ENCODE measurements at places on chromosomes 4 and X.

DNA sequence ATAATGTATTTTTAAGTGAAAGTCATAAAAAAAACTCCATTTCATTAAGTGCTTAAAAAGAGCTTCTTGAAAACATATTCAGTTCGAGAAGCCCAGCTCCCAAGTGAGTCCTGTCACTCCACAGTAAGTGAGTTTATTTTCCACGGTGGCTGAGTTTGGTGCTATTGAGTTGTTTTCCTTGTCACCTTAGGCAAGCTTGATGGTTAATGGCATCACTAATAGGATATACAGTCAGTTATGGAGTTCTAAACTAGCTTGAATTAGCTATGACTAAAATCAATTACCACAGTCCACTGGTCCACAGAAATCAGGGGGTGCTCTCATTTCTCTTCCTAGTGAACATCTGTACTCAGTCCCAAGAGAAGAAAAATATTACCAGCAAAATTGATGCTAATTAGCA lies 1526.2 kb upstream of the IGFBP7 start:
- no peak overlapping the region for H3K4me3 ChIP-seq
- no peaks in the 10 kb centered on the region for H3K27me3 ChIP-seq
- H3K27ac ChIP-seq: no peak overlapping the region
- no peaks in the 10 kb centered on the region for H3K36me3 ChIP-seq

GRCh38 chrX:96685210-96686099 lies 813 bp downstream of the DIAPH2 start:
- H3K27me3 ChIP-seq: no peaks in the 10 kb centered on the region
- no peaks in the 10 kb centered on the region for H3K36me3 ChIP-seq
- H3K4me1 ChIP-seq: no peaks in the 10 kb centered on the region
- peak; percentile 3 for DNase-seq
- H3K27ac ChIP-seq: peak overlapping the region; percentile 67
- H3K4me3 ChIP-seq: peak overlapping the region; percentile 48

DNA sequence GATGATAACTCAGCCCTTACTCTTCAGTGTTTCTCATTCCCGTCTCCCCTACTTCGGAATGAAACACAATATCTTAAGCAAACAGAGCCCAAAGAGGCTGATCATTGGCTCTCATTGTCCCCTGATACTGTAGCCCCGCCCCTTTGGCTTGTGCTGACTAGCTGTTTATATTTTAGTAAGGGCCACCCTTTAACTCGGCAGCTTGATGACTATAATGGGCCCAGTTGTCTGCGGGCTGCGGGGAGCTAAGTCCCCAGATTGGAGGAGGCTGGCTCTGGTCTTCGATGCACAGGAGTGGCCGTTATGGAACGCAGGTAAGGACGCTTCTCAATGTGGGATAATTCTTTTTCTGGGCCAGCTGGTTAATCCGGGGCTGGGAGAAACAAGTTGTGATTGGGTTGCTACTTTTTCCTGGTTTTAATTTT lies at the start of gene TRIM2:
TRIM2 (plus strand) TSS at position 197 of the 425 bp plus-strand sequence; CDS start at position 285, 88 bp downstream.
- no peaks in the 10 kb centered on the region for H3K36me3 ChIP-seq
- H3K4me1 ChIP-seq: no peaks in the 10 kb centered on the region
- peak within 1 kb of the TSS; percentile 49 for H3K27ac ChIP-seq
- peak; percentile 79 for DNase-seq
- no peaks in the 10 kb centered on the region for H3K27me3 ChIP-seq
- peak within 1 kb of the TSS; percentile 21 for H3K4me3 ChIP-seq

- no peak for DNase-seq
Measured at GRCh38 chr4:112677519-112678091, 40.7 kb downstream of the LARP7 start.

- no peak for DNase-seq
- H3K27ac ChIP-seq: no peak overlapping the region
- no peaks in the 10 kb centered on the region for H3K36me3 ChIP-seq
- H3K4me3 ChIP-seq: no peak overlapping the region
Measured at GRCh38 chr4:33064238-33064637, 2344.1 kb downstream of the PCDH7 start.

GRCh38 chrX:10007621-10008020 lies 40.5 kb downstream of the CLDN34 start:
- no peak overlapping the region for H3K4me3 ChIP-seq
- H3K27ac ChIP-seq: no peak overlapping the region

Measured in prostate gland (tissue), 2 donors.